Substantia nigra (tissue), 51 donors: ENCODE measurements at places on chromosomes 5 and 9.
A peak's percentile ranks its signal among the peaks of the same experiment; 100 is the strongest.

GRCh38 chr9:124770359-124771020, 621 bp downstream of the NR6A1 start:
- DNase-seq, result no peak

DNA sequence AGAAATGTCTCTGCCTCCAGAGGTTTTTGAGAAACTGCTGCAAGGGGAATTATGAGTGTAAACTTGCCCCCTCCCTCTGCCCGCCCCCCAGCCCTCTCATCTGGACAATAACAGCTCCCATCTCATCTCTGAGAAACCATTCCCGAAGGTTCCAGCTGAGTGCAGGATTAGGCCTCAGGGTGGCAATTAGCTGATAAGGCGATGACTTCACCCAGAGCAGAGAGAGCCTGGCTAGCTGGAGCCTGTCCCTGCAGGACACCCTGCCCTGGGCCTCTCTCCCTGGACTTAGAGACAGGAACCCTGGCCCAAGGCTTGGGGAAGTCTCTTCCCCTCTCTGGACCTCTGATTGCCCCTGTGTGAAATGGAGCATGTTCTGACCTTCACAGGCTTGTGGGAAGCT, 45.7 kb upstream of the HAND1 start:
- no peak for DNase-seq

- no peak for DNase-seq
Observed at GRCh38 chr9:107281922-107282667, 984 bp upstream of the RAD23B start.

GRCh38 chr5:146910239-146910638, 31.7 kb upstream of the PPP2R2B start:
- DNase-seq, result no peak

DNA sequence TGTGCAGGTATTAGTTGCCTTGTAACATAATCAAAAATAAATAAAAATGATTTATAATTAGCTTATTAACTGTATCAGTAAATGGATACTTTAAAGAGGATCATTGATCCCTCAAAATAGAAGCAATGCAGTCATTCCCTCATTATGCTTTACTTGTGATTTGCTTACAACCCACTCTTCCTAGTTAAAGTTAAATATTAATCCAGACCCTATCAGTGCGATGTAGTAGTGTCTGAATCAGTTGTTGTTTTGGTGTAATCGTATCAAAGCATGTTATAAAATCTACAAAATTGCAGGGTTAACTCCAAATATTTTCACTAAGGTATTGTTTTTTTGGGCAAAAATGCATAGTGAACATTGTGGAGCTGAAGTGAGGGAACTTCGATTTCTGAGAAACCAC, 17.6 kb downstream of the TENT4A start:
- DNase-seq, result no peak

DNA sequence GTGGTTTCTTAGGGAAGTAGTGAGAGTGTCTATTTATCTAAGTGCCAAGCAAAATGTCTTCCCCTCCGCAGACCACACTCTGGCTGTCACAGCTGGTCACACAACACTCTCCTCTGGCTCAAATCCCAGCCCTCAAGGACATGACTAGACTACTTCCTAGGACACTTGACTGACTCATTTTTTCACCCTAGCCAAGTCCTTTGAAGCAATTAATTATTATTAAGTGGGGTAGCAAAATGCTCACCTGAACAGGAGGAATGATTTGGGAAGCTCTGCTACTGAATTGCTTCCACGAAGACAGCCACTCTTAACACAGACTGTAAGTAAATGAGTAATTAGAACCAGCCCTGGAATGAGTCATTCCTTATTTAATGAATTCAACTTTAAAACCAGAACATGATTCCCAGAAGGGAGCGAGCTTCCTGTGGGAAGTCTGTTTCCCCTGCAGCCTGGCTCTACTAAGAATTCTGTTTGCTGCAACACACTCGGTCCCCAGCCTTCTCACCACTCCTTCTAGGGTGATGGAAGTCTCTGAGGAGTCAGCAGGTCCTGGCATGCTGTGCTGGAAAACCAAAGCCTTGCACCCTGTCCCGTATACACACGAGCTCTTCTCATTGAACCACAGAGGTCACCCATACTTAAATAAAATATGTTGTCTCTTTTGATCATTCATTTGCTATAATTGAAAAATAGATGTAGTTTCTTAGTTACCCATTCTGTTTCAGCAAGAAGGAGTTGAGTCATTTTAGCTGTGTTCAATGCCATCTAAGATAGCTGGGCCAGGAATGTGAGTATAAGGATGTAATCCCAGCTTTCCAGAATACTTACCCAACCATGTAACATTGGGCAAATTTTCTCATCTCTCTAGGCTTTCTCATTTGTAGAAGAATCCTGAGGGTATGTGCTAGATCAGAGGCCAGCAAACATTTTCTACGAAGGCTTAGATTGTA, 218.6 kb upstream of the RASEF start:
- DNase-seq, result peak; percentile 3

DNA sequence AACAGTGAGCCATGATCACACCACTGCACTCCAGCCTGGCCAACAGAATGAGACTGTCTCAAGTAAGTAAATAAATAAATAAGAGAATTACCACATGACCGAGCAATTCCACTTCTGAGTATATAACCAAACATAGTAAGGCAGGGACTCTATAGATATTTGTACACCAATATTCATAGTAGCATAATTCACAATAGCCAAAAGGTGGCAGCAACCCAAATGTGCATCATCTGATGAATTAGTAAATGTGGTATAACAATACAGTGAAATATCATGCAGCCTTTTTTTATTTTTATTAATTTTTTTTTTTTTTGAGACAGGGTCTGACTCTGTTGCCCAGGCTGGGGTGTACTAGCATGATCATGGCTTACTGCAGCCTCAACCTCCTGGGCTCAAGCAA, 33.1 kb downstream of the ALDH7A1 start:
- no peak for DNase-seq

DNA sequence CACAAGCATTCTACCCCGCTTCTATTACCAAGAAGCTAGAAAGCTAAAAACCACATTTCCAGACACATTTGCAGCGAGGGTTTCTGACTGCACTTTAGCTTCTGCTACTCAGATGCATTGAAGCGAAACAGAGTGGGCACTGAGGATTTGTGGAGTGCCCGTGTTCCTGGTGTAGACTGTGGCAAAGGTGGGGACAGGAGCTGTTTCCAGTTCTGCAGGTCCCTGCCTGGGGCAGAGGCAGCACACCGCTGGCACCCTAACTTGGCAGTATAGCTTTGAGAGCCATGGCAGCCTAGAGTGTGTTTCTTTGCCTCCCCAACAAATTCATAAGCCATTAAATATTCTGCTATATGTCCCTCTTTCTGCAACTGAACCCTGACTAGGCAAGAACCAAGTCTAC, 108.6 kb upstream of the SPOCK1 start:
- no peak for DNase-seq

DNA sequence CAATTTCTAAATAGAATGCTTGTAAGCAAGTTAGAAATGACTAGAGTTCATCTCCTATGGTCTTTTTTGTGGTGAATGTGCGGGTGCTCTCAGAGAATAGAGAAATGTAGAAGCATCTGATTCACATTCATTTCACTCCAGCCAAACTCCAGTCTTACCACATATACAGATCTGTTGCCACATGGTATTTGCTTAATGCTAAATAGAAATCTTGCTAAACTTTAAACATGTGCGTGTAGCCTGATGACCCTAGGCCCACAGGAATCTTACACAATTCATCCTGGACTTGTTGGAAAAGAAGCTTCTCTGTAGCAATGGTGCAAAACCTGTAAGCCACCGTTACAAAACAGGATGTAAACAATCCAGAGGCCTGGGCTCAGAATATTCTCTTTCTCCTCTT, 135.2 kb downstream of the PCSK1 start:
- DNase-seq, result no peak

- no peak for DNase-seq
Observed at GRCh38 chr5:13529300-13529699, 415.2 kb downstream of the DNAH5 start.

GRCh38 chr5:115602591-115603125, 379 bp upstream of the TICAM2 start:
- DNase-seq, result no peak
